ENCODE measurements at places on chromosomes 3 and 15.

DNA sequence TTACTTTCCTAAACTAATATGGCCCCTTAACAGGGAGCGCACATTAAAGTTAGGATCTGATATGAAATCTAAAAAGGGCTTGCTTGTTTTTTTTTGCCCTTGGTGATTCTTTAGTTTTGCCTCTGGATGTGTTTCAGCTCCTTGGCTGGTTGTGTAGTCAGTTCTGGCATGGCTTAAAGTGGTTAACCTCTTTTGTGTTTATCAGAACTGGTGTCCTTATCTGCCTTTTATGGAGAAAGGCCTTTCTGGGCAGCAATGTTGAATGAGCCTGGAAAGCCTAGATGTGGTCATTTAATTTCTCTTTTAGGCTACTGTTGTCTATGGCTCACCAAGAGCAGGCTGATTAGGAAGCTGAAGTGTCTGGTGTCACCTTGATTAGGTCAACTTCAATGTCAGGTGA lies 254.5 kb upstream of the ROPN1 start:
- no peak for DNase-seq

GRCh38 chr3:153927107-153927506 lies 194.1 kb upstream of the ARHGEF26 start:
- peak; percentile 22 for DNase-seq

DNA sequence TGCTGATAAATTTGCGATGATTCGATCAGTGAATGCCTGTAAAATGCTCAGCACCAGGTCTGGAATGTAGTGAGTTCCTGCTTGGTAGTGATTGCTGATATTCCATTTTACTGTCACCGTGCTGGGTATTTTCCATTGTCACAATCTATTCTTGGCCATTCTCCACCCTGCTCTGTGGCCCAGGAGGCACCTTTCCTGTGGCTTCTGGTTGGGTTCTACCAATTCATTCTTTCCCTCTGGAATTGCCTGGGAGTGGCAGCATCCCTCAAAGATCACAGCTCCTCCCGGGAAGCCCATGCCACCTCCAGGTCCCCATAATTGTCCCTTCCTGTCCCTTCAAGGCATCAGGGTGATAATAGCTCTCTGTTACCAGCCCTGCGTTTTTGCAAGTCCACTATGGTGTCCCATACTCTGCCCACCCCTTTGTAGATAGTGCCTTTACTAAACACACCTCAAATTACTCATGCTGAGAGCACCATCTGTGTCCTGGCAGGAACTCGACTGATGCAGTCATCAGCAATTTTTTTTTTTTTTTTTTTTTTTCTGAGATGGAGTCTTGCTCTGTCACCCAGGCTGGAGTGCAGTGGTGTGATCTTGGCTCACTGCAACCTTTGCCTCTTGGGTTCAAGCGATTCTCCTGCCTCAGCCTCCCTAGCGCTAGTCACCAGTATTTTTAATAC lies 177.8 kb upstream of the PROK2 start:
- no peak for DNase-seq

- DNase-seq: no peak
Observed at GRCh38 chr3:170367797-170368196, 10.3 kb downstream of the SKIL start.

DNA sequence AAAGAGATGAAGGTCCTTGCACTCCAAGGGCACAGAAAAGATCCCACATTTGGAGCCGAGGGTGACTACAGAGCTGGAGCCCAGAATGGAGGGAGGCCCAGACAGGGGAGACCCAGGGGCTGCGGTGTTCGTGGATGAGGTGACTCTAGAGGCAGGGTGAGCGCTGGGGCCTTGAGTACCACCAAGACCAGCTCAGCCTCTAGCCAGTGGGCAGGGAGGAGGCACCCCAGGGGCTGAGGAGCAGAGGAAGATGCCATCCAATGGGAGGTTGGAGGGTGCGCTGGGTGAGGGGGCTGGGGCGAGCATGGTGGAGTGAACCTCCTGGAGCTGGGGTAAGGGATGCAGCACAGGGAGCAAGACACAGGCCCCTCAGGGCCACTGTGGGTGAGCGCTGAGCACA lies 13.3 kb downstream of the RRP9 start:
- no peak for DNase-seq

Data from AG09319 (cell line).